NCI-H345 (cell line): ENCODE measurements at places on chromosomes 13 and 19.

DNA sequence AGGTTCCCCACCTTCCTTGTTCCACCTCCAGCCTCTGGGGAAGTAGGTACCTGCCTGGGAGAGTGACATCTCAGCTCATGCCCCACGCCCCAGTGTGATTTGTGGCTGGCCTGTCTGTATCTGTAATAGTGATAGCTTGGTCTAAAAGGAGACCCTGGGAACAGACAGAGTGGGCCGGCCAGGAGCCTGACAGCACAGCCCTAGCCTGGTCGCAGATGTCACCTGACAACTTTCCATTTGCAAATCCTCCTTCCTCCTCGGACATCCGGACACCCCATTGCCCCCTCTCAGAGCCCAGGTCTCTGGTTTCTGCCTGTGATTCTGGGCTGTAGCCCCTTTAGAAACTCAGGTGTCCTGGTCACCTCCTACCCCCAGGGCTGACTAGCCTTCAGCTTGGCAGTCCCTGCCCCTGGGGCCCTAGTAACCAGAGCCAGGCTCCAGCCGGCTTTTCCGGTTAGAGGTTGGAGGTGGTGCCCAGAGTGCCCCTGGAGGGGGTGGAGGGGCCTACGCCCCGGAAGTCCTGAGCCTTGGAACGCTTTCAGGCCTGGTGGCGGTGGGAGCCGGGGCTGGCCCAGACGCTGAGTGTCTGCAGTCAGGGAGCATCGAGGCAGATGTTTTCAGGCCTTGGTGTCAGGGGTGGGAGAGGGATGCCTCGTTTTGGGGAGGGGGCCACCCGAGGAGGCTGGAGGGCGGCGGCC is 6.5 kb downstream of the LRRC8E start:
- DNase-seq, result no peak

DNA sequence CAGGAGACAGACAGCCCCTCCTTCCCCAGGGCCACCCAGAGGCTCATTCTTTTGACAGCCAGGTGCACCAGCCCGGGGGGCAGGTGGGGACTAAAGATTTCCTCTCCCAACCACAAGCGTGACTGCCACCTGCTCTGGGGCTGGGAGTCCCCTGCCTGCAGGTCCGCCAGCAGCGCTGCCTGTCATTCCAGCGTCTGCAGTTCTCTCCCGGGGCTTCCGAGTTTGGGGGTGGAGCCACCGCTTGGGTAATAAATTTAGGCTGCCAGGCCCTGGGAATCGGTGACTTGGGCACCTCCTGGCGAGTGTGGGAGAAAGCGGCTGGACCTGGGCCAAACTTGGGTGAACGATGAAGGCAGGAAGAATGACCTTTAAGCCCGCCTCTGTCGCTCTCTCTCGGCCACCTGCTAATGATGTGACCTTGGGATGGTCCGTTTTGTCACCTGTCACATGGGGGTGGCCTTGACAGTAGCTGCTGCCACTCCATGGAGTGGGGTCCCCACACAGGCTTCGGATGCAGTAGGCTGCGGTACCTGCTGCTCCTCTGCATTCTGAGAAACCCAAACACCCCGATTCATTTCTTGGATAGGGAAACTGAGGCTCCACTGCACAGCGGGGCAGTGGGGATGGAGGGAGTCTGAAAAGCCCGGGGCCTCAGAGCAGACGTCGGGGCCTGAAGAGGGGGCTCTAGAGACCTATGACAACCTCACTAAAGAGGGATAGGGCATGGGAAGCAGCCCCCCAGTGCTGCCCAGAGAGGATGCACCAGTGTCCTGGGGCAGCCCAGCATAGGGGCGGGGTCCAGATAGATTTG is 12.8 kb downstream of the FUT6 start:
- DNase-seq, result peak; percentile 98

DNA sequence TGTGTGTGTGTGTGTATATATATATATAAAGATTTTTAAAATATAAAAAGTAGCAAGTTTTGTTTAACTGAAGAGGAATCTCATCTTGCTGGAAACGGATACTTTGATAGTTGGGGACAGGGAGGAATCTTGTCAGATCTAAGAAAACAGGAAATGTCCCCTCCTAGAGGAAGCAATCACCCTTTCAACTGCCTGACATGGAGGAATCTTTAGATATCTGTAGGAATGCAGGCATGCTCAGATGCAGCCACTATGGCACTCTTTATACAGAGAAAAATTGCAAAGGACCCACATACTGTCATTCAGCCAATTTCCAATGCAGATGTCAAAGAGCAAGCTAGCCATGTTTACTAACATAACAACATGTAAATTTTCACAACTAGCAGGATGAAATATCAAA is 38.8 kb downstream of the ZNF611 start:
- no peak for DNase-seq

- DNase-seq, result no peak
Measured at GRCh38 chr19:4635754-4636116, 3.6 kb upstream of the TNFAIP8L1 start.

- DNase-seq, result no peak
Measured at GRCh38 chr19:28642787-28643683, 569.9 kb downstream of the UQCRFS1 start.

- no peak for DNase-seq
Measured at GRCh38 chr13:114046431-114046975, 72.6 kb upstream of the C13orf46 start.

GRCh38 chr19:18408053-18408476 is 10.6 kb upstream of the LRRC25 start:
- DNase-seq, result no peak

- DNase-seq, result no peak
Measured at GRCh38 chr19:732148-733069, 18.5 kb upstream of the MISP start.

DNA sequence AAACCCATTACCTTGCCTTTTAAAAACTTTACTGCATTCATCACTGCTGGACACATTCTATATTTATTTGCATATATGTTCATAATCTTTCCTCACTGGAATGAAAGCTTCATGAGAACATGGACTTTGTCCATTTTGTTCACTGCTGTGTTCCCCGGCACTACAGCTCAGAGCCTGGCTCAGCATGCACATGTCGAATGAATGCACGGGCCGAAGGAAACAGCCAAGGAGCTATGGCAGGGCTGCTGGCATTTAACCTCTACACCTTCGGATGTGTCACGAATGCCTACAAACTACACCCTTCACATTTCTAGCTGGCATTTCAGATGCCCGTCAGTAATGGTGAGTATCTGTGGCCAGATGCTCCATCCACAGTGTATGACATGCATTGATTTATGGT is 7.6 kb downstream of the MTIF3 start:
- no peak for DNase-seq

- DNase-seq, result no peak
Measured at GRCh38 chr13:41162151-41162550, 29.5 kb upstream of the KBTBD6 start.

DNA sequence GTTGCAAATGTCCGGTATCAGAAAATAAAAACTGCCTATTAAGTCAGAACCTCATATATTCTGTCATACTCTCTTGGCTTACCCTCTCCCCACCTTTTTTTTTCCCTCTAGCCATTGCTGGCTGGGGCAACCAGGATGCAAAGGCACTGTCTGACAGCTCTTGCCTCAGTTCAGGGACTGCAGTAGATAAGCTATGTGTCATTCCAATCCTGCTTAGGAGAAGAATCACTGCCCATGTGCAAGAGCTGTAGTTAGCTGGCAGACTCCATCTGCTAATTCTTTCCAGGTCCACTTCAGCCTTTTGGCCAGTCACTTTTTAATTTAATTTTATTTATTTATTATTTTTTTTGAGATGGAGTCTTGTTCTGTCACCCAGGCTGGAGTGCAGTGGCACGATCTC is 895.6 kb upstream of the SLC10A2 start:
- DNase-seq, result no peak

GRCh38 chr13:20320885-20321284 is 88.8 kb upstream of the GJB6 start:
- DNase-seq, result no peak

- no peak for DNase-seq
Measured at GRCh38 chr19:19860756-19861390, 4.8 kb upstream of the ZNF253 start.

- no peak for DNase-seq
Measured at GRCh38 chr13:31853643-31854326, 114.5 kb downstream of the RXFP2 start.

GRCh38 chr13:86922936-86923335 is 748.2 kb upstream of the SLITRK5 start:
- DNase-seq, result no peak

- DNase-seq, result no peak
Measured at GRCh38 chr19:44621367-44621766, 8.0 kb downstream of the IGSF23 start.
